ENCODE measurements at places on chromosomes 4 and X.
A peak's percentile ranks its signal among the peaks of the same experiment; 100 is the strongest.

- no peak for DNase-seq
These were observed 3.5 kb downstream of the SH3KBP1 start for GRCh38 chrX:19883878-19884277.

- DNase-seq, result no peak
These were observed 244.7 kb downstream of the CBR4 start for GRCh38 chr4:168765322-168765721.

DNA sequence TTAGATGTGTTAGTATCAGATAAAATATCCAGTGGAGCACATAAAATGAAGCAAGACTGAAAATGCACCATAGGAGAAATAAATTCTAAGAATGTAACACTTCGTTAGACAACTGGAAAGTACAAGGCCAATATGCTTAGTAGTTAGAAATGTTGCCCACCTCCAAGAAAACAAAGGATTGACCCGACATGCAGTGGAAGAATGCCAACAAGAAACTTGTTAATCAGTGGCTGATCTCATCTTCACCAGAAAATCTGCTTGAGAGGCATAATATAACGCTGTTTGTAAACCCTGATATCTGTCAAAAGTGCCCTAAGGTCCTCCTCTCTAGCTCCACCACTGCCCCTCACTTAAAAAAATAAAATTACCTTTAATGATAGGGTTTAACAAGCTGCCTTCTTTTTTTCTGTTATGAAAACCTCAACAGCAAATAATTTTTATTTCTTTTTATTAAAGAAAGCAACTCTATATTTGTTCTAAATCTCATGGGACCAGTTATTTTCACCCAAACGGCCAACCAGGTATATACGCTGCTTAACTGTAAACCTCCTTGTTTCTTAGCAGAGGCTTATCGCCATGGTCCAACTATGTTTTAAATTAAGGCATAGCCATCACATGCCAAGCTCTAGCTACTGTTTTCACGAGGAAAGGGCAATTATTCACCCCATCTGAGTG, 1.8 kb downstream of the RASGEF1B start:
- DNase-seq, result no peak

GRCh38 chrX:105837232-105837631, 14.9 kb downstream of the NRK start:
- no peak for DNase-seq

DNA sequence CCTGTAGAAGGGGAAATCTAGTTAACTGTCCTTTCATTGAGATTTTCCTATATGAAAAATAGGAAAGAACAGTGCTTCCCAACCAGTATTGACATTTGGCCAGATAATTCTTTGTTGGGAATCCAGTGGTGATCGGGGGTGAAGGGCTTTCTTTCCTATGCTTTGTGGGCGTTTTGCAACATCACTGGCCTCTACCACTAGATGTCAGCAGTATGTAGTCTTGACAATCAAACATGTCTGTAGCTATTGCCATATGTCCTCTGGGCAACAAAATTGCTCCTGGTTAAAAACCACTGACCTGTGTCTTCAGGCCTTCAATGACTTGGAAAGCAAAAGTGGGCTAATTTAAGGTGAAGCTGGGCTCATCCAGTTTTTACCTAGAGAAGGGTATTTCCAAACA, 658.5 kb downstream of the DACH2 start:
- DNase-seq, result peak; percentile 0

DNA sequence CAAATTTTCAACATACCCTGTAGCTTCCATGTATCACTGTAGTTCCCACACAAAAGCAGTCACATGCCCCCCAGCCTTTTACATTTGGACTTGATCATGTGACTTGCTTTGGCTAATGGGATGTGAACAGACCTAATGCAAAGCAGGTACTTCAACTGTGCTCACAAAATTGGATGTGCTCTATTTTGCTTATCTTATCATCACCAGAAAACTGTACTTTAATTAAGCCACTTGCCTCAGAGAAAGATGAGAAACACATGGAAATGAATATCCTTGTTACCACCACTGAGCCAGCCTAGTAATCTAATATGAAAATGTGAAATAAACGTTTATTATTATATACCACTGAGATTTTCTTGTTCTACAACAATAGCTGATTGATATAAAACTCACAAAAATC, 402.7 kb upstream of the HTR2C start:
- DNase-seq, result no peak

- DNase-seq, result no peak
These were observed 50.0 kb downstream of the TET2 start for GRCh38 chr4:105196523-105197145.

GRCh38 chr4:174387143-174387542, 103.4 kb downstream of the CEP44 start:
- DNase-seq, result no peak

GRCh38 chrX:65035446-65035770, 59.2 kb upstream of the ZC4H2 start:
- DNase-seq, result no peak

DNA sequence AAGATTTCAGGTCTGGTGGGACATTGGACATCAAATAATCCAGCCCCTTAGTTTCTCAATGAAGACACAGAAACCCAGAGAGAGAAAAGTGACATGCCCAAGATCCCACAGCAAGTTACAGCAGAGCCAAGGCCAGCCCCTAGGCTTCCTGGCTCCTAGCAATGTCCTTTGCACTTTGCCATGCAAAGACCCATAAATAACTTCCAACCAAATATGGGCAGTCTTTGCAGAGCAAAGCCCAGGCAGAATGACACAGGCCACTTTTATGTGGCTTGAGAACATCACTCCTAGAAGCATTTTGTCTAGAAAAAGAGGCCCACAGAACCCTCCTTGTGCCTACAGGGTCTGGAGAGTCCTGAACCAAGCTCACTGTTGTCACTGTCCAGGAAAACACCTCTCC, 78.1 kb upstream of the ATP6AP2 start:
- no peak for DNase-seq

DNA sequence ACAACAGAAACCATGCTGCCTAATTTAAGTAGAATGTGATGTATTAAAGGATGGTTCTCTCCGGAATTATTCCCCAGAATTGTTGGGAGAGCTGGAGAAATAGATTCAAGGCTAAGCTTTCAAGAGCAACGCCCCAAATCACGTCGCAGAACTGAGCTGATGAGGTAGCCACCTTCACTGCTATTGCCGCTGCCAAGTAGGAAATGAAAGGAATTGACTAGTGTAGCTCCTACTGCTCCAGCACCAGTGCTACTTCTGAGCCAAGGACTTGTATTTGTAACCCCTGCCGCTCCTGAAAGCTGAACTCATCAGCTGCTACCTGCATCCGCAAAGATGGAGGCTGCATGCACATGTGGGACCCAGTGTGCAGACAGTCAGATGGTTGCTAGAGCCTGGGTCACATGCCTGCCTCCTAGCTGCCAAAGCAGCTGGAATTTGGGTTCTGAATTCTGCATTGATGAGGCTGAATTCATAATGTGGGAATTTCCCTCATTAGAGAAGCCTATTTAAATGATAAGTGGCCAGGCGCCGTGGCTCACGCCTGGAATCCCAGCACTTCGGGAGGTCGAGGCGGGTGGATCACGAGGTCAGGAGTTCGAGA, 173.9 kb downstream of the PDGFRA start:
- peak; percentile 1 for DNase-seq

Data from T47D (cell line).